ENCODE measurements at places on chromosomes 11 and 22. TPM values are rescaled to one million over a fixed set of nuclear protein-coding genes. Genes with fewer than 3 reads are reported as not detected.

The OLFML1 gene
- polyA plus RNA-seq, result 0.81 TPM

The OR4A16 gene
- not detected for polyA plus RNA-seq

The MFRP gene
- not detected for polyA plus RNA-seq

The PTPN5 gene
- not detected for polyA plus RNA-seq

The KRTAP5-2 gene
- not detected for polyA plus RNA-seq

The BTBD18 gene
- 0.56 TPM for polyA plus RNA-seq

The DCUN1D5 gene
- polyA plus RNA-seq, result 17.1 TPM

The OR52E8 gene
- not detected for polyA plus RNA-seq

The CFAP300 gene
- not detected for polyA plus RNA-seq

The DYNC2H1 gene
- 0.97 TPM for polyA plus RNA-seq

The CUL5 gene
- polyA plus RNA-seq, result 53.2 TPM

The MOGAT2 gene
- not detected for polyA plus RNA-seq

The C11orf21 gene
- 15.4 TPM for polyA plus RNA-seq

Measured in naive B cell (primary cell).